RPMI8226 (cell line): ENCODE measurements at places on chromosomes 5 and 9.

- DNase-seq, result no peak
Observed at GRCh38 chr9:70549926-70550325, 135.5 kb upstream of the KLF9 start.

DNA sequence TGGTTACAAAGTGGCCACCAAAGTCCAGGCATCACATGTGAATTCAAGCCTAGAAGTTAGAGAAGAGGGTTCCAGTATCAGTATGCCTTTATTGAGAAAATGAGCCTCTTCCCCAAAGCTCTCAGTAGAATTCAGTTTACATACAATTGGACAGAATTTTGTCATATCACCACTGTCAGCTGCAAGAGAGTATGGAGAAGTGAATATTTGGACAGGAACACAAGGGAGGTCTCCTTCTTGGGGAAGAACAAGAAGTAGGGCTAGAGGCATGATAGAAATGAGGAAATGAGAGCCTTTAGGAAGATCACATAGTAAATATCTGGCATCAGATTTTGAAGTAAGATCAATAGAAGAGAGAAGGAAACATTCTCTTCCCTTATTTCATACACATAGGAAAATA is 27.8 kb upstream of the VLDLR start:
- no peak for DNase-seq

DNA sequence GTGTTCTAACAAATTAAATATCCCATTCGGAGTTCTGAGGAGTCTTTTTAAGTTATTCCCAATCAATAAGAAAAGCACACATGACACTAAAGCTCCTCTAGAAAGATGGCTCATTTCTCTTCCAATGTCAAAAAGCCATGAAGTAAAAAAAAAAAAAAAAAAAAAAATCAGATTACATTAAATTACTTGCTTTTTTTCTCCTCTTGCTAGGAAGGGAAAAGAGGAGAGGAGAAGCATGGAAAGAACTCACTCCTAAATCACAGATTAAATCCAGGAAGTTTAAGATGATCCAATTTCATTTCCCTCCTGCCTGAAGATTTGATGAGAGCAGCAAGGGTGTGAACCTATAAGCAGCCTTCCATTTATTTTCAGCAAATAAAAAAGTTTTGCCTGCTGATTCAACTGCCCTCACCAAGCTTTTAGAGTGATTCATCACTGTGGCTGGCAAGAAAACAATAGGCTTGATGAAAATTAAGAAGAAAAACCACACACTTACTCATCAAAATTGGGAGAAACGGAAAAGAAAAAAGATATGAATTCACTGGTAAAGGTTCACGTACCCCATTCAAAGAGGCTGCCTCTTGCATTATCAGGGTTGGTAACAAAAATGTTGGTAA is 19.7 kb downstream of the MYO10 start:
- DNase-seq, result no peak

GRCh38 chr9:104866191-104866590 is 61.8 kb downstream of the ABCA1 start:
- DNase-seq, result no peak

DNA sequence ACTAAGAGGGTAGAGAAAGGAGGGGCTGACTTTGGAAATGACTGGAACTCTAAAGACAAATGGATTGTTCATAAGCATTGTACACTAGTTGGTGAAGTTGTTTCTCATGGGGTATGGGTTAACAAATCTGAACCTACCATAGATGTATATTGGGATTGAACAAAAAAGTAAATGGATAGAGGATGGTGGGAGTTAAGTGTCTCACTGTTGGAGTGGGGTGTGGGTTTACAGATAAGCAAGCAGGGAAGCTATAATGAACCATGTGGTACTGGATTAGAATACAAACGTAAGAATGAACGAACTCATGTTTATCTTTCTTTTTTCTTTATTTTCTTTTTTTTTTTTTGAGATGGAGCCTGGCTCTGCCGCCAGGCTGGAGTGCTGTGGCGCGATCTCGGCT is 17.8 kb downstream of the GNG10 start:
- DNase-seq, result no peak
